ENCODE measurements at places on chromosomes 11 and 22. TPM values are rescaled to one million over a fixed set of nuclear protein-coding genes. Genes with fewer than 3 reads are reported as not detected.
A peak's percentile ranks its signal among the peaks of the same experiment; 100 is the strongest.

GRCh38 chr11:102495161-102496042 lies 35.1 kb downstream of the MMP7 start:
- H3K27ac ChIP-seq: no peak overlapping the region
- no peak for DNase-seq
- no peak overlapping the region for H3K4me3 ChIP-seq
- no peaks in the 10 kb centered on the region for H3K36me3 ChIP-seq
- H3K27me3 ChIP-seq: no peaks in the 10 kb centered on the region
- H3K4me1 ChIP-seq: no peaks in the 10 kb centered on the region

GRCh38 chr22:22469527-22469926 lies 39.0 kb downstream of the ZNF280B start:
- H3K4me3 ChIP-seq: no peak overlapping the region
- DNase-seq: no peak
- peaks cover 2% of the 10 kb centered on the region for H3K27me3 ChIP-seq
- H3K36me3 ChIP-seq: no peaks in the 10 kb centered on the region
- no peaks in the 10 kb centered on the region for H3K4me1 ChIP-seq

The TMEM184B gene
- 26.4 TPM for total RNA-seq

The SHANK2 gene
- not detected for total RNA-seq

GRCh38 chr11:90556026-90556425 lies 333.2 kb upstream of the CHORDC1 start:
- no peaks in the 10 kb centered on the region for H3K36me3 ChIP-seq
- H3K27me3 ChIP-seq: no peaks in the 10 kb centered on the region
- peak overlapping the region; percentile 77 for H3K27ac ChIP-seq
- DNase-seq: no peak
- peaks cover 13% of the 10 kb centered on the region for H3K4me1 ChIP-seq

GRCh38 chr22:42180349-42180842 lies 49.8 kb upstream of the CYP2D6 start:
- peak; percentile 34 for DNase-seq
- H3K27me3 ChIP-seq: no peaks in the 10 kb centered on the region
- no peak overlapping the region for H3K4me3 ChIP-seq
- H3K36me3 ChIP-seq: peaks cover 10% of the 10 kb centered on the region
- H3K4me1 ChIP-seq: peaks cover 6% of the 10 kb centered on the region
- no peak overlapping the region for H3K27ac ChIP-seq

GRCh38 chr11:127218275-127218608 lies 217.7 kb upstream of the KIRREL3 start:
- no peaks in the 10 kb centered on the region for H3K4me1 ChIP-seq
- no peak overlapping the region for H3K4me3 ChIP-seq
- H3K27ac ChIP-seq: no peak overlapping the region
- H3K27me3 ChIP-seq: peaks cover 2% of the 10 kb centered on the region
- H3K36me3 ChIP-seq: no peaks in the 10 kb centered on the region

DNA sequence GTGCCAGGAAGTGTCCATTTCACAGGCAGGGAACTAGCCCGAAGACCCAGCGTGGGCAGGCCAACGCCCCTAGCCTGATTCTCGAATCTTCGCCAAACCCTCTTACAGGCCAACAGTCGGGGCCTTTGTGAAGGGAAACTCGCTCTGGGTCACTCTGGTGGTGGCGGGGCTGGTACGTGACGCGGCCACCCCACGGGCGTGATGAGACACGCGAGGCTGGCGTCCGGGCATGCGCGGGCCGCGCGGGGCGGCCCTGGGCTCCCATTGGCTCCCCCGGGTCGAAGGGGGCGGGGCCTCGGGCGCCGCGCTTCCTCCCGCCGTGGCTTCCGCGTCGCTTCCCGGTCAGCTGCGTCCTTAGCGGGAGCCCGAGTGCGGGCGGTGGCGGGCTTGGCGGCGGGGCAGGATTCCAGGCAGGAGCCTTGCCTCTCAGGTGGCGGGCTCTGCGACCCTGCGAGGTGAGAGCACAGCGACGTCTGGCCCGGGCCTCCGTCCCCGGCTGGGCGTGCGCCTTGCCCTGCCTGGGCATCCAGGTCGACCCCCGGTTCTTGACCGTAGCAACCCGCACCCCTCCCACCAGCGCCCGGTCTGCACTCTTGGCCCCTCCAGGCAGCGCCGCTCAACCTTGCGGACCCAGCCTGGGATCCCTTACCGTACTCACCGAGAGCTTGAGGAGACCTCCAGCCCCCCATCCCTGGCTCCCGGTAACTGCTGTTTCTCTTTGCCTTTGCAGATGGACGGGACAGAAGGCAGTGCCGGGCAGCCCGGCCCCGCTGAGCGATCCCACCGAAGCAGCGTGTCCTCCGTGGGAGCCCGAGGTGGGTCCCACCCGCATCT lies at the start of gene FRMD8:
Gene FRMD8, plus strand, starts transcription at position 331 of the 834 bp plus-strand sequence. Its CDS starts 400 bp downstream, at position 731.
- peak; percentile 95 for DNase-seq
- H3K27me3 ChIP-seq: no peaks in the 10 kb centered on the region
- peak within 1 kb of the TSS; percentile 76 for H3K4me3 ChIP-seq
- peak within 1 kb of the TSS; percentile 89 for H3K27ac ChIP-seq
- H3K36me3 ChIP-seq: peaks cover 21% of the 10 kb centered on the region
- H3K4me1 ChIP-seq: peaks cover 70% of the 10 kb centered on the region

DNA sequence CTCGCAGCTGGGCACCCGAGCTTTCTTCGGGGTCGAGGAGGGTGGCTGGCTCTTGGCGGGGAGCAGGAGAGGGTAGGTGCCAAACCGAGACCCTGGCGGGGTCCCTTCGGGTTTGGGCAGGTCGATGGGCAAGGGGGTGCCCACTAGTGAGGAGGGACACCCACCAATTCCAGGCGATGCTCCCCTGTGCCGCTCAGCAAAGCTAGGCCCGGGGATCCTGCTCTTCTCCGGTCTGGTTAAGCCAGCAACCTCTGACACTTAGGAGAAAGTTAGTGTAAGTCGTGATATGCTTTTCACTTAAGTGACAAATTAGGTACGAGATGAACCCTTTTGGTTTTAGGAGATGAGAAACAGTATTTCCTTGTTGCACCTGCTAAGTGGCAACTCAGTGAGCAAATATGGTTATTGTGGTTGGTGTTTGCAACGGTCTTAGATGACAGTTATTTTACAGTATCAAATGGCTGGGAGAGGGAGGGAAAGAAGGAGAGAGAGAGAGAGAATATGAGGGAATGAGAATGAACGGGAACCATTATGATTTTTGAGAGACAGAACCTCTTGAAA lies 565 bp downstream of the NUCB2 start:
- no peaks in the 10 kb centered on the region for H3K27me3 ChIP-seq
- H3K36me3 ChIP-seq: no peaks in the 10 kb centered on the region
- peak overlapping the region; percentile 97 for H3K4me3 ChIP-seq
- DNase-seq: no peak
- peak overlapping the region; percentile 89 for H3K27ac ChIP-seq
- H3K4me1 ChIP-seq: no peaks in the 10 kb centered on the region

The KDM4E gene
- total RNA-seq: not detected

The OR10A3 gene
- not detected for total RNA-seq

- H3K27ac ChIP-seq: no peak overlapping the region
- H3K27me3 ChIP-seq: no peaks in the 10 kb centered on the region
- H3K4me1 ChIP-seq: no peaks in the 10 kb centered on the region
- H3K36me3 ChIP-seq: no peaks in the 10 kb centered on the region
Observed at GRCh38 chr11:2280208-2280607, 9.8 kb upstream of the ASCL2 start.

The OR2D2 gene
- total RNA-seq: not detected

GRCh38 chr22:45769569-45770210 lies 98.1 kb downstream of the ATXN10 start:
- H3K4me3 ChIP-seq: no peak overlapping the region
- H3K4me1 ChIP-seq: peaks cover 33% of the 10 kb centered on the region
- peak overlapping the region; percentile 14 for H3K27ac ChIP-seq
- peak; percentile 67 for DNase-seq
- no peaks in the 10 kb centered on the region for H3K36me3 ChIP-seq

- peak; percentile 12 for DNase-seq
- H3K27ac ChIP-seq: no peak overlapping the region
- H3K27me3 ChIP-seq: no peaks in the 10 kb centered on the region
- no peaks in the 10 kb centered on the region for H3K4me1 ChIP-seq
Observed at GRCh38 chr11:8252388-8252787, 11.3 kb downstream of the LMO1 start.

All from psoas muscle (tissue), 8 donors.